ENCODE measurements at places on chromosomes 12 and 14.

DNA sequence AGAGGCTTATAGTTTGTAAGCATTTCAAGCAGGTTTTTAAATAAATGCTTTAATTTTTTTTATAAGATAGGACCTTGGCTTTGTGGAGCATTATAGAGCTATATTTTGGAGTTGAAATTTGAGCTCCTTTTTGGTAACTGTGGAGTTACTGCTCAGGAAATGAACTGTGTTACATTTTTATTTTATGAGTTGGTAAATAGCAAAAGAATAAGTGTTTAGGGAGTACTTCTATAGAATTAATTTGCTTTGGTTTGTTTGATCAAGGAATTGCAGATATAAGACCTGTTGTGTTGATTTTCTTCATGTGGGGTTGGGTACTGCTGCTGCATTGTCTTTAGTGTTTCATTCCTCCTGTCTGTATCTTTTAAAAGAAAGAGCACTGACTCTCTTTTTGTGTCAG, 3.5 kb downstream of the ATP2A2 start:
- no peak for DNase-seq

- DNase-seq: no peak
These were observed 283.2 kb downstream of the FBXL14 start for GRCh38 chr12:1311145-1311544.

- no peak for DNase-seq
These were observed 1.7 kb upstream of the GPD1 start for GRCh38 chr12:50102131-50102531.

- DNase-seq: no peak
These were observed 7.4 kb upstream of the IKZF4 start for GRCh38 chr12:56013482-56013881.

DNA sequence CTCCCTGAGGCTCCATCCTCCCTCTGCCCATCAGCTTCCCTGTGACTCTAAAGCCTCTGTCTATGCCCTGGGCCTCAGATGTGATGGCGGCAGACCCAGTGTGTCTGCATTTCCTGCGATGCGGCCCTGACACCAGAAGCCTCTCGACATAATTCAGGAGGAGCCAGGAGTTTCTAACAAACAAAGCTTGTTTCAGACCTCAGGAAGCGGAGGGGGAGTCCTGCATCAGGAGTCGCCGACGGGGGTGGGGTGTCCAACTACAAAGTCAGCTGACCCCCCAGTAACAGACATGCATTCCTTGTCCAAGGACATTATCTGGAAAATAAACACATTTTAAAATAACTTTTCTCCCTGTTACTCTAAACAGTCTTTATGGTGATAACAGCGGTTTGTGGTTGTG, 167.5 kb downstream of the DPF3 start:
- no peak for DNase-seq

- DNase-seq: no peak
These were observed 18.2 kb upstream of the FAIM2 start for GRCh38 chr12:49921936-49922335.

GRCh38 chr14:26841920-26842741, 244.3 kb upstream of the NOVA1 start:
- no peak for DNase-seq

- no peak for DNase-seq
These were observed 304.4 kb upstream of the RTL1 start for GRCh38 chr14:101207897-101208296.

- no peak for DNase-seq
These were observed 117.0 kb downstream of the EGLN3 start for GRCh38 chr14:33833706-33834465.

All from GM23338 (cell line).